ENCODE measurements at places on chromosomes 2 and 18. TPM values are rescaled to one million over a fixed set of nuclear protein-coding genes. Genes with fewer than 3 reads are reported as not detected.

- peak; percentile 64 for DNase-seq
- H3K27ac ChIP-seq, result no peak overlapping the region
- H3K27me3 ChIP-seq, result peaks cover 73% of the 10 kb centered on the region
Measured at GRCh38 chr2:206981739-206982340, 42.5 kb downstream of the CPO start.

GRCh38 chr18:36381075-36381474 lies 83.6 kb downstream of the FHOD3 start:
- H3K27ac ChIP-seq, result no peak overlapping the region
- no peak for DNase-seq
- H3K4me3 ChIP-seq, result no peak overlapping the region
- no peaks in the 10 kb centered on the region for H3K27me3 ChIP-seq
- no peaks in the 10 kb centered on the region for H3K36me3 ChIP-seq

DNA sequence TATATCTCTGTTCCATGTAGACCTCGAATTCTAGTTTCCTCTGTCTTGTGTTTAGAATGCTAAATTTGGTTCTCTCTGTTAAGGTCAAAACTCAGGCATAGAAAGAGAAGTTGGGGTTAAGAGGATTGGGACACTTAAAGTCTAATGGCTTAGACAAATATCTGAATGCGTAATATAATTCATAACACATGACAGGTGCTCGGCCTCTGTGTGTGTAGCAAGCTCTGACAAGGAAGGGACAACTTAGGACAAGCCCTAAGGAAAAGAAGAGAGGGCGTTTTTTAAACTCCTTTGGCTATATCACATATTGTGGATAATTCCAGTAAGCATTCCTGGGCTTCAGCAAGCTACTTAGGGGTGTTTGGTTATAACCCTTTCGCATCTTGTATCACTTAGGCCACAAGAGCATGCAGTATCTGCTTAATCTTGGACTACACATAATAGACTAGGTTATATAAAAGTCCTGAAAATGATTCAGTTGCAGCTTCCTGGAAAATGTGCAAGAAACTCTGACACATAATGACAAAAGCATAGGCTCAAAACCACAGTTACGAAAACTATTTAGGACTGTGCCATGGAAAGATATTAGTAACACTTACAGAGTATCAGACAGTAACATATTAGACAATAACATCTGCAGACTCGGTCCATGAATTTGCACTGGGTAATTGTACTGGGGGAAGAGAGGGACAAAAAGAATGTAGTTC lies 16.1 kb upstream of the CREB1 start:
- no peaks in the 10 kb centered on the region for H3K36me3 ChIP-seq
- no peak for DNase-seq
- no peaks in the 10 kb centered on the region for H3K4me1 ChIP-seq
- no peak overlapping the region for H3K27ac ChIP-seq
- H3K27me3 ChIP-seq, result peaks cover 8% of the 10 kb centered on the region

DNA sequence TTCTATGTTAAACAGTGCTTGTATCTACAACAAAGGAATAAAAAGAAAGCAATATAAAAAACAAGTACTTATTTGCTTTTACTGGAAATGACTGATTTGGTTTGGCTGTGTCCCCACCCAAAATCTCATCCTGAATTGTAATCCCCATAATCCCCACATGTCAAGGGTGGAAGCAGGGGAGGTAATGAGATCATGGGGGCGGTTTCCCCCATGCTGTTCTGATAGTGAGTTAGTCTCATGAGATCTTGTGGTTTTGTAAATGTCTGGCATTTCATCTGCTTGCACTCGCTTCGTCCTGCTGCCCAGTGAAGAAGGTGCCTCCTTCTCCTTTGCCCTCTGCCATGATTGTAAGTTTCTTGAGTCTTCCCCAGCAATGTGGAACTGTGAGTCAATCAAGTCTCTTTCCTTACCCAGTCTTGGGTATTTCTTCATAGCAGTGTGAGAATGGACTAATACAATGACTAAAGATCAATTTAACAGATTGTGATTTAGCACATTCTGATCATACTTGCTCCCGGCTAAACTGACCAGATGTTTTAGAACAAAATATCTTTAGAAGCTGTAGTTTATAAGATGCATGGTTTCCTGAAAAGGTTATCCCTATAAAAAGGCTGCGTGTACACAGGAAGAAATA lies 19.9 kb downstream of the PTH2R start:
- DNase-seq, result no peak
- no peak overlapping the region for H3K4me3 ChIP-seq
- H3K27me3 ChIP-seq, result no peaks in the 10 kb centered on the region
- no peak overlapping the region for H3K27ac ChIP-seq

DNA sequence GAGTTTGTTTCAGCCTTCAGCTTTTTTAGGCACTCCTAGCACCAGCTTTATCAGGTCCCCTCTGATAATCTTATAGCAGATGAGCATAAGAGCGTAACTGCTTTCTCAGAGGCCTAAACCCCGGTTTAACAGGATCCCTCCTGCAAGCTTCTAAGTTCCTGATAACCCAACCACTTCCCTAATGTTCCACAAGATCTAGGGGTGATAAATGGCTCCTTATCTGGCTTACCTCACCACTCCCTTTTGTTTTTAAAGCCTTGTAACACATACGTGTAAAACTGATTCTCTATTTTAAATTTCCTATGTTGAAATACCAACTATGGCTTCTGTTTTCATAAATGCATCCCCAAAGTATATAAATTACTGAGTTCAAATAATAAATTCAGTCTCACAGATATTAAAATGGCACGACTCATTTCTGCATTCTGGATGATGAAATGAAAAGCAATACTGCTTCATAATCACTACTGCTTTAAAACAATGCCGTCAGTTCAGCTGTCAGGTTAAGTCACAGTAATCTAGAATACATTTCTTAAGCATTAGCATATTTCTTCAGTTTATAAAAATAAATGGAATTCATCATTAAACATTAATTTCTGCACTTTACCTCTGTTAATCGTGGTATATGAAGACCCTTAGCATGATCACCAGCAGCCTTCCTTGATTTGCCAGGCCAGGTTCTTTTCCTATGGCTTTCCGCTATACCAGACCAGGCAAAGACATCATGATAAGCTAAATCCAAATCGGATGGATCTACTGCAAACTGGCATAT lies 126.3 kb downstream of the C2orf74 start:
- H3K27me3 ChIP-seq, result no peaks in the 10 kb centered on the region
- DNase-seq, result no peak
- H3K27ac ChIP-seq, result peak overlapping the region; percentile 51
- H3K4me1 ChIP-seq, result no peaks in the 10 kb centered on the region

GRCh38 chr2:98702858-98703620 lies 27.9 kb downstream of the MGAT4A start:
- H3K36me3 ChIP-seq, result no peaks in the 10 kb centered on the region
- no peaks in the 10 kb centered on the region for H3K27me3 ChIP-seq
- H3K4me3 ChIP-seq, result no peak overlapping the region

DNA sequence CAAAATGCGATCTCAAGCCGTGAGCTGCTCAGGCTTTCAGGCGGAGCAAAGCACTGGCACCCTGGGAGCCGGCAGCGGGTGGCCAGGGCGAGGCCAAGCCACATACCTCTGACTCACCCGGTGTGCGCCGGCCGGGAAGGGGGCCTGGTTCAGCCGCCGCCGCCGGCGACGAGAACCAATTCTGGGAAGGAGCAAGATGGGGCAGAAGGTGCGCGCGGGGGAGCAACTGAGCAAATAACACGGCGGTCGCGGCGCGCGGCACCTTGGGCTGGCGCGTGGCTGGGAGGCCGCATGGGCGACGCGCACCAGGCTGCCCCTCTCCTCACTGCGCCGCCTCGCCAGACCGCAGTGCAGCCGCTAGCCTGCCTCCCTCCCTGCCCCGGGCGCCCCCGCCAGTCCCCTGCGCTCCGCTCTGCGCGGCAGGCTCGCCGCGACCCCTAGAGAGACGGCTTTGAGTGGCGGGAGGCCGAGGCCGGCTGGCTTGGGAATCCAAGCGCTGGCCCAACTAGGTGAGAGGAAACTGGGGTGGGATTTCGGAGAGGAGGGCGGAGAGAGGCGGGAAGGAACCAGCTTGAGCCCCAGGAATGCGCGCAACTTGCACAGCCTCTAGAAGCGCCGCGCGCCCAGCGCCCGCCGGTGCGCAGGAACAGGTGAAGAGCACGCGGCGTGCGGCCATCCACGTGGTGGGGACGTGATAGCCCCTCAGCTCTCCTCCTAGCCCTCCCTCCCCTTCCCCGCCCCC lies 3.2 kb downstream of the NRP2 start:
- H3K27me3 ChIP-seq, result peaks cover 50% of the 10 kb centered on the region
- H3K4me1 ChIP-seq, result peaks cover 75% of the 10 kb centered on the region
- no peak overlapping the region for H3K27ac ChIP-seq
- peaks cover 2% of the 10 kb centered on the region for H3K36me3 ChIP-seq

DNA sequence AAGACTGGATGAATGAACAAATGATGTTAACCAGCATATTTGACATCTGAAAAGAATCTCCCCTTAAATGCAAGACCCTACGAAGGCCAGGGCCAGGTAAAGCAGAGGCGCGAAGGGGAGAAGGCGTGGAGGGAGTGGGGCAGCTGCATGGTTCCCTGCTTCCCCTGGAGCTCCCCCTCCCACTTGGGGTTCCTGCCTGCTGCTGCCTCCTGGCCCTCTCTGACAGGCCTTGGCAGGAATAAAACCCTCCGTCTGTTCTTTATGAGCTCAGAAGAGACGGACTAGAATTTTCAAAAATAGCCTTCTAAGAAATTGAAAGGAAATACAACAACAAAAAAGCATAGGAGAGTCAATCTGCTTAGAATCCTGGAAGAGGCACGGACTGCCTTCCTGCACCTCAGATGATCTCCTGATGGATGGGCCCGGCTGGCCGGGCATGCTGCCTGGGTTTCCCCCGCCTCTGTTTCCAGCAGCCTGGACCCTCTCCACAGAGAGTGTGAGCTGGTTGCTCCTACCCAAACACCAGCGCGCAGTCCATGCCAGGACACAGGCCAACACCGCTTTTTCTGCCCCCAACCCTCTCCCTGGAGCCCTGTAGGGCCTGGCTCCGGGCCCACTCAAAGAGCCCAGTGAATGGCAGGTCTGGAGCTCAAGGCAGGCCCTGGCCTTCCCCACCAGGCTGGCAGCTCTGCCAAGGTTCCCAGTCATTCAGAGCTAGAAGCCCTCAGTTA lies 23.9 kb downstream of the CFAP65 start:
- no peaks in the 10 kb centered on the region for H3K4me1 ChIP-seq
- no peaks in the 10 kb centered on the region for H3K36me3 ChIP-seq
- DNase-seq, result no peak
- H3K4me3 ChIP-seq, result no peak overlapping the region
- peaks cover 50% of the 10 kb centered on the region for H3K27me3 ChIP-seq

- DNase-seq, result no peak
- H3K4me1 ChIP-seq, result peaks cover 5% of the 10 kb centered on the region
- H3K27ac ChIP-seq, result peak overlapping the region; percentile 10
- H3K4me3 ChIP-seq, result no peak overlapping the region
- no peaks in the 10 kb centered on the region for H3K27me3 ChIP-seq
Measured at GRCh38 chr2:206028101-206028500, 57.9 kb downstream of the INO80D start.

- H3K36me3 ChIP-seq, result no peaks in the 10 kb centered on the region
- peaks cover 86% of the 10 kb centered on the region for H3K27me3 ChIP-seq
- no peak for DNase-seq
- H3K4me1 ChIP-seq, result peaks cover 25% of the 10 kb centered on the region
- H3K27ac ChIP-seq, result no peak overlapping the region
- no peak overlapping the region for H3K4me3 ChIP-seq
Measured at GRCh38 chr2:160411167-160411566, 82.4 kb downstream of the RBMS1 start.

DNA sequence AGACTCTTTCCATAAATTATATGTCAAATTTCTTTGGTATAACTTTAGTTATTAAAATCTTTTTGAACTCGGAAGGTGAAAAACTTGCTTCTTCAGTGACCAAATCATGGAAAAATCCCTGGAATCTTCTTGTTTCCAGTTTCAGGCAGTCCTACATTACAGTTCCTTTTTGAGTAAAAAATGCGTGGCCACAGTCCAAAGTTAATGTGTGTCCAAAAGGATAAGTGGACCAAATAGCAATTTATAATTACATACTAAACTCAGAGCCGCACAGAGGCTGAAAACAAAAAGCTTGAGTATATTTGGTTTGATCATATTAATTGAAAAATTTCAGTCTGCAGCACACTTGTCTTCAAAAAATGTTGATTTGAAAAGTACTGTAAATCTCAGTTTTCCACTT lies 28.4 kb upstream of the DYNC2LI1 start:
- no peak overlapping the region for H3K4me3 ChIP-seq
- no peaks in the 10 kb centered on the region for H3K4me1 ChIP-seq
- DNase-seq, result no peak
- no peaks in the 10 kb centered on the region for H3K36me3 ChIP-seq
- no peak overlapping the region for H3K27ac ChIP-seq

- H3K4me3 ChIP-seq, result no peak overlapping the region
- H3K36me3 ChIP-seq, result no peaks in the 10 kb centered on the region
- peaks cover 15% of the 10 kb centered on the region for H3K4me1 ChIP-seq
- no peaks in the 10 kb centered on the region for H3K27me3 ChIP-seq
- DNase-seq, result no peak
Measured at GRCh38 chr2:12057436-12058166, 311.2 kb downstream of the LPIN1 start.

MAP3K19 gene
- total RNA-seq, result not detected

FOXD4L1 gene
- 0.52 TPM for total RNA-seq

SPRED2 gene
- total RNA-seq, result 55.4 TPM

TANC1 gene
- 13.2 TPM for total RNA-seq

BUB1 gene
- total RNA-seq, result 80.4 TPM

EMILIN1 gene
- total RNA-seq, result 24.1 TPM

CTNNA2 gene
- total RNA-seq, result 2.6 TPM

TNFAIP6 gene
- 0.75 TPM for total RNA-seq

SNTG2 gene
- 0.36 TPM for total RNA-seq

CD207 gene
- total RNA-seq, result not detected

SERPINB4 gene
- total RNA-seq, result not detected

C2orf15 gene
- 0.23 TPM for total RNA-seq

All from neural crest cell (in vitro differentiated cells).